OCI-LY7 (cell line): ENCODE measurements at places on chromosomes 6 and 20.

- no peak for DNase-seq
These were observed 30.1 kb downstream of the CYB5R4 start for GRCh38 chr6:83889621-83890020.

- no peak for DNase-seq
These were observed 26.8 kb downstream of the TRMT6 start for GRCh38 chr20:5923493-5923892.

DNA sequence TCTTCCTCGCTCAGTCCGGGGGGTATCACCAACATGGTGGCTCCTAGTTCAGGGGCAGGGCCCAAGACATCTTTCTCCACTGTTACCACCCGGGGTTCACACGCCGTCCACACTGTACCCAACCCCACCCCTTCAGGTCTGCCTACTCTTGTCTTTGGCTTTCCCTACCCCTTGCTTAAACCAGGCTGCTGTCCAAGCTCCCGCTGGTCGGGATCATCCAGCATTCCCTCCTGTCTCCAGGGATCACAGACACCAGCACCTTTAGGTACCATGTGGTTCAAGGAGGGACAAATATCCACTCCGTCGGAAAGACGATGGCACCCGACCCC is 395 bp downstream of the NELFE start:
- DNase-seq, result no peak

DNA sequence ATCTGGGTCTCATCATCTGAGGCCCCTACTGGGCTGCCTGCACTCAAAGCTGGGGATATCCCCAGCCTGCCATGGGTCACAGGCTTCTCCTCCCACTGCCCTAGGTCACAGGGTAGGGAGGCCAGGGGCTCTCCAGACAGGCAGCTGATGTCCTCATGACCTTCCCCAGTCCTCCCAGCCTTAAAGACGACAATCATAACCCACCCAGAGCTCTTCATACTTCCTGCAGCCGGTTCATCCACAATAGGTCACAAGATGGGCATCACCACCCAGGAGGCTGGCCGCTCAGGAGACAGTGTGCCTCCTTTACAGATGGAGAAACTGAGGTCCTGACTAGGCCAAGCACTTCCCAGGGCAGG is 15.2 kb downstream of the TFEB start:
- no peak for DNase-seq

DNA sequence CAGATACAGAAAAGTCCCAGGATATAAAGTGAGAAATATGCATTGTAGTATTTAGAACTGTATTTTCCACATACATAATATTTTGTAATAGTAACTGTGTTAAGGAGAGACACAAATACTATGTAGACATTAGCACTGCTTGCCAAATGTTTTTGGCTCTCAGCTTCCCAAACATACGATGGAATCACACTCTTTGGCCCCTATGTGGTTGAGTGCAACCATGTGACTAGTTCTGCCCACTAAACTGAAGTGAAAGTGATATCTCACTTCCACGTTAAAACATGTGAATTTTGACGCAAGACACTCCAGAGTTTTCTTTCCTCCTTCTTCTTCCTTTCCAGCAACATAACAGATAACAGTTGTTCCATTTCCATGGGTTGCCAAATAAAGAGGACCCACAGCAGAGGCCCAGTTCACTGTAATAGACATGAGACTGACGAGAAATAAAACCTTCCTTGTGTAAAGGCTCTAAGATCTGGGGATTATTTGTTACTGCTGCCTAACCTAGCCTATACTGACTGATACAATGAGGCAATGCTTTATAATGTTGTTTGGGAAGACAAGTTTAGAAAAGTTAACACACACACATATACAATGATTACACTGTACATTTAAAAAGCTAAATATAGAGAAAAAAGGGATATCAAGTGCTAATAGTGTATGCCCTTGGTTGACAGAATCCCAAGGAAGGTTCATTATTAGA is 97.2 kb downstream of the PTPRT start:
- no peak for DNase-seq

DNA sequence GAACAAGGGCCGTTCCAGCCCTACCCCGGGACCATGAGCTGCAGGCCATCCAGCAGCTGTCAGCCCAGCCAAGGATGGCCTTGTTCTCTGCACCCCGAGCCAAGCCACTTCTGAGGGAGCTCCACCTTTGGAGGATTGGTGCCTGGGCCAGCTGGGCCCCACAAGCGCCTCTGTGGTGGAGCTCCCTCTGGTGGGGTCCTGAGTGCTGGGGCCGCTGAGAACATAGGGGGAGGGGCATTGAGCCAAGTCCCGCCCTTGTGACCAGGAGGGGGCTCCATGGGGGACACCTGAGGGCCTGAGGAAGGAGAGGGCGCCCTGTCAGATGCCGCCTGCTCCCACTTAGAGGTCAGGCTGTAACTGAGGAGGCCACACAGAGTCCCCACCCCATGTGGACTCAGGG is 43.2 kb downstream of the YTHDF1 start:
- peak; percentile 35 for DNase-seq

DNA sequence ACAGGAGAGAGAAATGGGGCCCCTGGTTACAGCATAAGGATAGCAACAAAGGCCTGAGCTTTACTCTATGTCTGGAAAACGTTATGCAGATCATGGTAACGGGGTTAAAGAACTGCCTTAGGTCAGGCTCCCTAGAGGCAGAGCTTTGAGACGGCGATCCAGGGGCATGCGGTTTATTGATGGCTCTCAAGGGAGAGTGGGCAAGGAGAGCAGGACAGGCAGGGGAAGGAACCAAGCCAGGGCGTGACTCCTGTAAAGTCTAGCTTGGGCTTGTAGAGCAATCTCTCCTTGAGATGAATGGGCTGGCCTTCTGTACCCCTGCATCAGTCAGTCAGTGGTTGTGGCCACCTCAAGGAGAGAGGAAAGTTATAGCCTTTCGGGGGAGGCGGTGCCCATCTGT is 12.5 kb upstream of the FERMT1 start:
- no peak for DNase-seq

GRCh38 chr20:15252304-15252703 is 914.9 kb upstream of the FLRT3 start:
- no peak for DNase-seq

DNA sequence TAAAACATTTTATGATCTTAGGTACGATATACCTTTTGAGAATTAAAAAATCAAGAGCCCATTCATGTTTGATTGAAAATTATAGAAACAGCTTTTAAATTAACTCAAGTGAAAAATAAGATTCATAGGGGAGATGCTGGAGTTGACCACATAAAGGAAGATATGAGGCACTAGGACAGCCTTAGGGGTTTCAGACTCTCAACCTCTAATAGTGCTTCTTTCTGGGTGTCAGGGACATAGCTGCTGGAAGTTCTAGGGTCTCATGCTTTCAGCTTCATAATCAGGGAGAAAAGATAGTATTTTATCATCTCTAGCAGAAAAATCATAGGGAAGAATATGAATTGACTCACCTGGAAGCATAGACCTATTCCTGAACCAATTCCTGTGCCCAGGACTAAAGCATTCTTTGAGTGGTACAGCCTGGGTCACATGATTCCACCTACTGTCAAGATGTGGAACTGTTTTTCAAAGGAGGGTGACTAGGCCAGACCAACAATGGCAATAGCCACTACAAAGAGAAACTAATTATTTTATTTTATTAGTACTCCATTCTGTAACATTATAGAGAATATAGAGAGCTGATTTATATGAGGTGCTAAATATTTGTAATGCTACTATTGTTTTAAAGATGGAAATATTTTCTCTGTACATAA is 27.8 kb upstream of the CENPW start:
- DNase-seq, result no peak
